Pancreas (tissue), 10 donors: ENCODE measurements at places on chromosomes 4 and X. TPM values are rescaled to one million over a fixed set of nuclear protein-coding genes. Genes with fewer than 3 reads are reported as not detected.

GRCh38 chrX:109089359-109089758 lies 353.0 kb upstream of the IRS4 start:
- no peaks in the 10 kb centered on the region for H3K27me3 ChIP-seq
- no peak for DNase-seq

GRCh38 chrX:13994536-13995080 lies 35.1 kb downstream of the GEMIN8 start:
- H3K27ac ChIP-seq: no peak overlapping the region
- H3K27me3 ChIP-seq: no peaks in the 10 kb centered on the region
- no peak for DNase-seq
- H3K4me3 ChIP-seq: no peak overlapping the region
- no peaks in the 10 kb centered on the region for H3K36me3 ChIP-seq

- no peak for DNase-seq
- no peaks in the 10 kb centered on the region for H3K27me3 ChIP-seq
- no peaks in the 10 kb centered on the region for H3K4me1 ChIP-seq
These were observed 45.8 kb downstream of the SLC39A8 start for GRCh38 chr4:102299354-102300107.

DNA sequence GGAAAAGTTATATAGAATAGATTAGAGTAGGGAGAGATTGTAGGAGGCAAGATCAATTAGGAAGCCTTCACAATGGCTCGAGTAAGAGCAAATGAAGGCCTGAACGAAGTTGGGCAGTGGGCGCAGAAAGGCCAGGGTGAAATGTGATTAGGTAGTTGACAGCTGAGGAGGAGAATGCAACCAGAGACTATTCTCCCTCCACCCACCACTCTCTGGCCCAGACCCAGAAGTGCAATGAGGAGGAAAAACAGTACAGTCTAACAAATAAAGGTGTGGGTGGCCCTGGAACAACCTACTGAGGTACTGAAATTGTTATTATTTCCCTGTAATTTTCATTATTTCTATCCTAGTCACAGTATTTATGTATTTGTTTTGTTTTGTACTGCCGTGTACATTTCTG lies 176.7 kb downstream of the SLC39A8 start:
- H3K4me3 ChIP-seq: no peak overlapping the region
- H3K27ac ChIP-seq: no peak overlapping the region
- no peak for DNase-seq
- H3K4me1 ChIP-seq: no peaks in the 10 kb centered on the region
- no peaks in the 10 kb centered on the region for H3K36me3 ChIP-seq

- DNase-seq: no peak
- no peaks in the 10 kb centered on the region for H3K4me1 ChIP-seq
- no peaks in the 10 kb centered on the region for H3K36me3 ChIP-seq
These were observed 1149.7 kb downstream of the STPG2 start for GRCh38 chr4:96993560-96993959.

DNA sequence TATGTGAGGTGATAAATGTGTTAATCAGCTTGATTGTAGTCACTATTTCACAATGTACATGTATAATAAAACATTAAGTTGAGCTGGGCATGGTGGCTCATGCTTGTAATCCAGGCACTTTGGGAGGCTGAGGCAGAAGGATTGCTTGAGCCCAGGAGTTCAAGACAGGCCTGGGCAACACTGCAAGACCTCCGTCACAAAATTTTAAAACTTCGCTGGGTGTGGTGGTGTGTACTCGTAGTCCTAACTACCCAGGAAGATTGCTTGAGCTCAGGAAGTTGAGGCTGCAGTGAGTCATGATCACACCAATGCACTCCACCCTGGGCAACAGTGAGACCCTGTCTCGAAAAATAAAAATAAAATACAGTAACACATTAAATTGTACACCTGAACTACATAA lies 20.1 kb downstream of the LYAR start:
- no peak overlapping the region for H3K4me3 ChIP-seq
- no peaks in the 10 kb centered on the region for H3K4me1 ChIP-seq
- no peak for DNase-seq
- H3K36me3 ChIP-seq: peaks cover 14% of the 10 kb centered on the region
- no peak overlapping the region for H3K27ac ChIP-seq
- no peaks in the 10 kb centered on the region for H3K27me3 ChIP-seq

DNA sequence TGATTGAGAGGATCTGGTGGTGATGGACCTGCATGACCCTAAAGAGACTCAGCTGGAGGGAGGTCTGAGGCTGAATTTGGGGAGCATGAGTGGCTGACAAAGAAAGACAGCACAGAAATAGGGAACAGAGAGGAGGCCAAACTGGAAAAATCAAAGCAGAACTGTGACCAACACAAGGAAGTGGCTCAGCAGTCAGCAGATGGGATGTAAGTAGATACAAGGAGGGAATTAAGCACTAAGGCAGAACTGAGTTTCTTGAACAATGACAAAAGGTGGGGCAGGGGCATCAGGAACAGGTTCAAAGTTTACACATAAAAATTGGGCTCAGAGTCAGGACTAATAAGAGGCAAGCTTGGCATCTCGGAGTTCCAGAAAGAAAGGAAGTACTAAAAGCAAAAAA lies 144.3 kb upstream of the KLF3 start:
- H3K4me1 ChIP-seq: no peaks in the 10 kb centered on the region
- no peak overlapping the region for H3K27ac ChIP-seq
- no peaks in the 10 kb centered on the region for H3K27me3 ChIP-seq
- no peaks in the 10 kb centered on the region for H3K36me3 ChIP-seq
- no peak overlapping the region for H3K4me3 ChIP-seq

DNA sequence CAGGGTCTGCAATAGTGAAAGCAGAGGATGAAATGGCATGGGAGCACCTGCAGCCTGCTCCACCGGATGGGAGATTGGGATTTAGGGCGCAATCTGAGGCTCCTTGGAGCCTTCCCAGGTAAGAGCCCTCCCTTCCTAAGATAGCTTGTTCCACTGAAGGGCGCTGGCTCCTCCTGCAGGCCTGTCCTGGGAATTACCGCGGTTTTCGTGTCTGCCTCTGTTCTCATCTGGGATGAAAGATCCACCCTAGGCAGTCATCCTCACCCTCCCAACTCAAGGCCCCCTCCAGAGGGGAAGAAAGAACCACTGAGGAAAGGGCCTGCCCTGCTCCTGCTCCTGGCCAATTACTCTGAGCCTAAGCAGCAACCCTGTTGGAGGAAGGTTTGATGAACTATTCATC lies 547.5 kb downstream of the SMARCA1 start:
- no peaks in the 10 kb centered on the region for H3K36me3 ChIP-seq
- no peak overlapping the region for H3K27ac ChIP-seq
- H3K4me3 ChIP-seq: no peak overlapping the region
- H3K27me3 ChIP-seq: no peaks in the 10 kb centered on the region
- no peaks in the 10 kb centered on the region for H3K4me1 ChIP-seq

DNA sequence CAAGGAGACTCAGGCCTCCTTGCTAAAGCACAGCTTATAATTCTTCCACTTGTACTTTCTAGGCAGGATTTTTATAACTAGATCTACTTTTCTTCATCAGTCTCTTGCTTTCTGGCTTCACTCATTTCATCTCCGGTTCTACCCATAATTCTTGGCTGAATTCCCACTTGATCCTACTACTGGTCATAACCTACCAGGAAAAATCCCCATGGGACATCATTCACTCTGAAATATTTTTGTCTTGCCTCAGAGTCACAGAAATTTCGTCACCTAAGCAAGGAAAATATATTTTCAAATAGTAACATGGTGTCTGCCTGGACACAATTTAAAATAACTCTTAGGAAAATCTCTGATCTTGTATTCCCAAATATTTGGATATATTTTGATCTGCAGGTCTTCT lies 122.3 kb downstream of the TEX13A start:
- H3K4me3 ChIP-seq: no peak overlapping the region
- H3K27me3 ChIP-seq: peaks cover 4% of the 10 kb centered on the region
- no peaks in the 10 kb centered on the region for H3K36me3 ChIP-seq
- no peaks in the 10 kb centered on the region for H3K4me1 ChIP-seq
- H3K27ac ChIP-seq: no peak overlapping the region

GRCh38 chrX:153375571-153375970 lies 25.6 kb downstream of the PNMA6E start:
- H3K27ac ChIP-seq: no peak overlapping the region
- no peaks in the 10 kb centered on the region for H3K36me3 ChIP-seq
- H3K4me1 ChIP-seq: no peaks in the 10 kb centered on the region
- DNase-seq: no peak
- no peak overlapping the region for H3K4me3 ChIP-seq

DNA sequence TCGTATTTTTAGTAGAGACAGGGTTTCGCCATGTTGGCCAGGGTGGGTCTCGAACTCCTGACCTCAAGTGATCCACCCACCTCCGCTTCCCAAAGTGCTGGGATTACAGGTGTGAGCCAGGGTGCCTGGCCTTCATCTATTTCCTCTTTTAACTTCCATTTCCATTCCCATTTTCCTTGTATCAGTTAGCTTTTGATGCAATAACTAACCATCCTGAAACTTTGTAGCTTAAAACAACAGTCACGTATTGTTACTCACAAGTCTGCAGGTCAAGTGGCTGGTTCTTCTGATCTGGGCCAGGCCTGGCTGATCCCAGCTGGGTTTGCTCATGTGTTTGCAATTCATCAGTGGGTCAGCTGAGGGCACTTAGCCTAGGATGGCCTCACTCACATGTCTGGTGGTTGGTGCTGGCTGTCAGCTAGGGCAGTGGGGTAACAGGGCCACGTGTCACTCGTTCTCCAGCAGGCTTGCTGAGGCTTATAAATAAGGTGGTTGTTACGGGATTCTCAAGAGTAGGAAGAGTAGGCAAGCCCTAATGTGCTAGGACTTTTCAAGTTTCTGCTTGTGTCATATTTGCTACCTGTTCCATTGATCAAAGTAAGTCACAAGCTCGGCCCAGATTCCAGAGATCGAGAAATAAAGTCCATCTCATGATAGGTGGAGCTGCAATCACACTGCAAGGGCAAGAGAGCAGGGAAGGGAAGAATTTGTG lies 88.2 kb downstream of the SOWAHB start:
- H3K27ac ChIP-seq: no peak overlapping the region
- no peak for DNase-seq
- H3K4me3 ChIP-seq: no peak overlapping the region
- H3K27me3 ChIP-seq: no peaks in the 10 kb centered on the region
- no peaks in the 10 kb centered on the region for H3K36me3 ChIP-seq

- H3K27me3 ChIP-seq: no peaks in the 10 kb centered on the region
- no peak overlapping the region for H3K4me3 ChIP-seq
- H3K27ac ChIP-seq: no peak overlapping the region
- H3K36me3 ChIP-seq: no peaks in the 10 kb centered on the region
- H3K4me1 ChIP-seq: no peaks in the 10 kb centered on the region
These were observed 42.4 kb upstream of the ARHGEF6 start for GRCh38 chrX:136823175-136823574.

GRCh38 chrX:74431797-74432196 lies 10.5 kb downstream of the SLC16A2 start:
- no peak overlapping the region for H3K4me3 ChIP-seq
- H3K4me1 ChIP-seq: no peaks in the 10 kb centered on the region
- H3K36me3 ChIP-seq: no peaks in the 10 kb centered on the region

- no peaks in the 10 kb centered on the region for H3K27me3 ChIP-seq
- no peak overlapping the region for H3K27ac ChIP-seq
- no peak overlapping the region for H3K4me3 ChIP-seq
- no peak for DNase-seq
- H3K4me1 ChIP-seq: no peaks in the 10 kb centered on the region
- no peaks in the 10 kb centered on the region for H3K36me3 ChIP-seq
These were observed 39.4 kb downstream of the PPP3CA start for GRCh38 chr4:101307899-101308298.

DNA sequence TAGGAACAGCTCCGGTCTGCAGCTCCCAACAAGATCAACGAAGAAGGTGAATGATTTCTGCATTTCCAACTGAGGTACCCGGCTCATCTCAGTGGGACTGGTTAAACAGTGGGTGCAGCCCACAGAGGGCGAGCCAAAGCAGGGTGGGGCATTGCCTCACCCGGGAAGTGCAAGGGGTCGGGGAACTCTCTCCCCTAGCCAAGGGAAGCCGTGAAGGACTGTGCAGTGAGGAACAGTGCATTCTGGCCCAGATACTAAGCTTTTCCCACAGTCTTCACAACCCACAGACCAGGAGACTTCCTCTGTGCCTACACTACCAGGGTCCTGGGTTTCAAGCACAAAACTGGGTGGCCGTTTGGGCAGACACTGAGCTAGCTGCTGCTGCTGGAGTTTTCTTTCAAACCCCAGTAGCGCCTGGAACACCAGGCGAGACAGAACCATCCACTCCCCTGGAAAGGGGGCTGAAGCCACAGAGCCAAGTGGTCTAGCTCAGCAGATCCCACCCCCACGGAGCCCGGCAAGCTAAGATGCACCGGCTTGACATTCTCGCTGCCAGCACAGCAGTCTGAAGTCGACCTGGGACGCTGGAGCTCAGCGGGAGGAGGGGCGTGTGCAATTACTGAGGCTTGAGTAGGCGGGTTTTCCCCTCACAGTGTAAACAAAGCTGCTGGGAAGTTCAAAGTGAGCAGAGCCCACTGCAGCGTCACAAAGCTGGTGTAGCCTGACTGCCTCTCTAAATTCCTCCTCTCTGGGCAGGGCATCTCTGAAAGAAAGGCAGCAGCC lies 84.6 kb downstream of the THOC2 start:
- no peak for DNase-seq
- no peaks in the 10 kb centered on the region for H3K36me3 ChIP-seq
- no peaks in the 10 kb centered on the region for H3K27me3 ChIP-seq
- no peaks in the 10 kb centered on the region for H3K4me1 ChIP-seq
- no peak overlapping the region for H3K4me3 ChIP-seq

DNA sequence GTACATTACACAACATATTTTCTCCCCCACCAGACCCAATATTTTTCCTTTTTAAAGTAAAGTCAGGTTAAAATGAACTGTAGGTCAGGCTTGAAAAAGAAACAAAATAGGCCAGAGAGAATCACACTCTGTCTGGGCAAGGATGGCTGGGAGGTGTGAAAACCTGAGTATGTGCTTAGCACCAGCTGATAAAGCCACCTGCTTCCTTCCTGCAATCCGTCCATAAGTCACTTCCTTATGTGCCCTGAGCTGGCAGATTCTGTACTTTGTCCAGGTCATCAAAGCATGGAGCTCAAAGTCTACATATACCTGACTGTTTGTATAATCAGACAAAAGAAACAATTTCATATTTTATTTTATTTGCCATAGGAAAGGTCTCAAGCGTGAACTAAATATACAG lies 37.7 kb downstream of the ANTXR2 start:
- no peaks in the 10 kb centered on the region for H3K36me3 ChIP-seq
- H3K27ac ChIP-seq: no peak overlapping the region
- no peak overlapping the region for H3K4me3 ChIP-seq
- H3K4me1 ChIP-seq: peaks cover 3% of the 10 kb centered on the region
- DNase-seq: no peak

GRCh38 chrX:27600686-27601085 lies 10.5 kb downstream of the DCAF8L2 start:
- H3K36me3 ChIP-seq: no peaks in the 10 kb centered on the region
- peaks cover 8% of the 10 kb centered on the region for H3K27me3 ChIP-seq
- DNase-seq: no peak
- no peaks in the 10 kb centered on the region for H3K4me1 ChIP-seq
- H3K4me3 ChIP-seq: no peak overlapping the region

GRCh38 chrX:76987381-76987780 lies 459.8 kb upstream of the FGF16 start:
- no peaks in the 10 kb centered on the region for H3K36me3 ChIP-seq
- no peaks in the 10 kb centered on the region for H3K4me1 ChIP-seq
- H3K4me3 ChIP-seq: no peak overlapping the region
- no peaks in the 10 kb centered on the region for H3K27me3 ChIP-seq
- DNase-seq: no peak

Gene FGF13
- 0.49 TPM for polyA plus RNA-seq

Gene RASGEF1B
- 2.9 TPM for polyA plus RNA-seq

Gene CT45A8
- polyA plus RNA-seq: not detected

Gene FRG2
- polyA plus RNA-seq: not detected

Gene CCDC120
- polyA plus RNA-seq: 8.2 TPM

Gene RELL1
- polyA plus RNA-seq: 0.38 TPM

Gene PAGE2B
- not detected for polyA plus RNA-seq

Gene KANTR
- polyA plus RNA-seq: 8.2 TPM

Gene RAB41
- not detected for polyA plus RNA-seq

Gene BGN
- polyA plus RNA-seq: 20.2 TPM

Gene IKBKG
- polyA plus RNA-seq: 25.2 TPM

Gene POU4F2
- polyA plus RNA-seq: not detected

Gene CNGA1
- polyA plus RNA-seq: 2.1 TPM

Gene SUPT20HL1
- polyA plus RNA-seq: not detected

Gene TEX13C
- polyA plus RNA-seq: not detected

Gene WDR17
- polyA plus RNA-seq: 0.68 TPM
